ENCODE measurements at places on chromosomes 3 and 15.

- DNase-seq: peak; percentile 52
Measured at GRCh38 chr15:92082006-92082843, 228.7 kb downstream of the SLCO3A1 start.

GRCh38 chr3:150495149-150495548, 51.1 kb downstream of the SERP1 start:
- DNase-seq: no peak

DNA sequence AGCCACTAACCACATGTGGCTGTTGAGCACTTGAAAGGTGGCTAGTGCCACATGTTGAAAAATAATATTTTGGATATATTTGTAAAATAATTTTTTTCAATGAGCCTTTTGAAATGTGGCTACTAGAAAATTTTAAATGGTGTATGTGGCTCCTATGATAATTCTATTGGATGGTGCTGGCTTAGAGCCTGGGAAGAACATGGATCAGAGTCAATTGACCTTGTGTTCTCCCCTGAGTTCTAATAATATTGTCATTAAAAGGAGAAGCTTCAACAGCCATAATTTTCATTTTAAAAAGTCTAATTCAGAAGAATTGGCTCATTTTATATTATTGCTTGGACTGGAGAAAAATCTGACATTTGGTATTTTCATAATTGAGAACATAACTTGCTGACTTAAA, 167.3 kb downstream of the LPP start:
- DNase-seq: no peak

DNA sequence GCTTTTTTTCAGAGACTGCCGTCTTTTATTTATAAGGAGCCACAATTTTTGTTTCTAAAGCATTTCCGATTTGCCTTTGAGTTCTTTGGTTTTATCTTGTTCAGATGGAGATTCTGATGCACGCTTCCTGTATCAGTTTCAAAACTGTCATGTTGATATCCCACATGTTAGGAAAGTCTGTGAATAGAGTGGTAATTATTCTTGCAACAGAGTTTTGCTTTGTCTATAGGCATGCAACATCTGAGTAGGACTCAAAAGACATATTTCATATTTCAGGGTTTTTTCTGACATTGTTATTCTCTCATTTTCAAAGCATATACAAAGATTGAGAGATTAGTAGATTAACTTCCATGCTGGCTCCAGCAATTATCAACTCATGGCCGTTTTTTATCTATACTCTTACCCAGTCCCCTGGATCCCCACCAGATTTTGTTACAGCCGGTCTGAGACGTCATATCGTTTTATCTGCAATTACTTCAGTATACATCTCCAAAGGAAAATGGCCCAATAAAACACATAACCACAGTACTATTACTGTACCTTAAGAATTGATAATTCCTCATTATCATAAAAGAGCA, 22.4 kb downstream of the PAQR5 start:
- no peak for DNase-seq

GRCh38 chr3:159038405-159038804, 236.6 kb downstream of the MFSD1 start:
- no peak for DNase-seq

GRCh38 chr15:66757030-66757429, 55.0 kb downstream of the SMAD6 start:
- DNase-seq: no peak

GRCh38 chr15:70580958-70581357, 182.4 kb downstream of the UACA start:
- no peak for DNase-seq

- DNase-seq: no peak
Measured at GRCh38 chr3:32009101-32009500, 27.6 kb downstream of the ZNF860 start.
